NCI-H2081 treated with DMSO at 0.1 percent for 48 hours (cell line): ENCODE measurements at places on chromosomes 16 and 17.

GRCh38 chr16:85554114-85554888, 58.8 kb upstream of the GSE1 start:
- DNase-seq: no peak

- DNase-seq: no peak
Observed at GRCh38 chr16:22333457-22333994, 36.3 kb downstream of the POLR3E start.

- no peak for DNase-seq
Observed at GRCh38 chr17:83036193-83036592, 43.2 kb upstream of the METRNL start.

DNA sequence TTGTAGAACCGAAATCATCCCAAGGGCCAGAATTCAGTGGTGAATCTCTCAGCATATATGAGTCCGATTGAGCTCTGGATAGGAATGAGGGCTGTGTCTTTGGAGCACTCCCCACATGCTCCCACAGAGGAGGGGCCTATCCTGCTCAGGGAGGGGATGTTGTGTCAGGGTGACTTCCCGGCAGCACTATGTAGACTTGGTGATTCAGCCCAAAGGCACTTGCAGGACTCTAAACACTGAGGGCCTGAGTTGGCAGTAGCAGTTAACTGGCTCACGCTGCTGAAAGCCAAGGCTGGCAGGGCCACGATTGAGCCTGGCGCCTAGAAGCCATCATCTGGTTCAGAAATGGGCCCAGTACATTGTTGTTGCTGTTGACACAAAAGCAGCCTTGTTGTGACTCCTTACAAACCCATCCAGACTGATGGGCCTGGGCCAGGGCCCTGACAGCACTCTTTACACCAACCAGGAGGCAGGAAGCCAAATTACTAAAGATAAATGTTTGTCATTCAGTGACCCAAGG, 31.9 kb downstream of the NMT1 start:
- no peak for DNase-seq

- no peak for DNase-seq
Observed at GRCh38 chr17:21283482-21284318, 811 bp upstream of the MAP2K3 start.

DNA sequence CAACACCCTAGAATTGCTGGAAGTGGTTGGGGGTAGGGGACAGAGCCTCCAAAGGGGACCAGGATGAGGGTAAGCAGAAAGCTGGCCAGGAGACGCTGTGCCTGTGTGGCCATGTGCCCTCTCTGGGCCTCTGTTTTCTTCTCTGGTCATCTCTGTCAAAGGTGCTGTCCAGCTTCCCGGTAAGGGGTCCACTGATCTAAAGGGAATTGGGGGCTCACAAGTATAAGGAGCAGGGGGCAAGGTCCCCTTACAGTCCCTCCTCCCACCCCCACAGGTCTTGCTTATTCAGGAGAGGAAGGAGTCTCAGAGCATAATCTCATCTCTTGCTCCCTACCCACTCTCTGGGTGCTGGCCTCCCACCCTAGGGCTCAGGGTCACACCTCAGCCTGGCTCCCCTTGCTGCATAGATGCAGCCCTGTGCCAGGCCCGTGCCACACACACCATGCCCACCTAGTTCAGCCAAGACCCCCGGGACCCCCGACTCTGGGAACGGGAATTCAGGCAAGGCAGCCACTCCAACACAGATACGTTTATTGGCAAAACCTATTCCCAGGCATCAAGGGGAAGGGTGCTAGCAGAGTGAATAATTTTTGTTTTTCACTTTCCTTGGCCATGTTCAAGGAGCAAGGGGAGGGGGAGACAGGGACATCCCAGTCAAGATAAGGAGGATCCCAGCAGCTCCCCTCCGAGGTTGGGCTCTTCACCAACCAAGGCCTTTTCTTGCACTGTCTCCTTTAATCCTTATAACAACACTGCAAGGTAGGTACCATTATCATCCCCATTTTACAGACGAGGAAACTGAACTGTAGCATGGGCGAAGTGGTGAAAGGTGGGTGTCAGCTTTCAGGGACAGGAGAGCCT, 19.8 kb downstream of the SLC4A1 start:
- DNase-seq: no peak

DNA sequence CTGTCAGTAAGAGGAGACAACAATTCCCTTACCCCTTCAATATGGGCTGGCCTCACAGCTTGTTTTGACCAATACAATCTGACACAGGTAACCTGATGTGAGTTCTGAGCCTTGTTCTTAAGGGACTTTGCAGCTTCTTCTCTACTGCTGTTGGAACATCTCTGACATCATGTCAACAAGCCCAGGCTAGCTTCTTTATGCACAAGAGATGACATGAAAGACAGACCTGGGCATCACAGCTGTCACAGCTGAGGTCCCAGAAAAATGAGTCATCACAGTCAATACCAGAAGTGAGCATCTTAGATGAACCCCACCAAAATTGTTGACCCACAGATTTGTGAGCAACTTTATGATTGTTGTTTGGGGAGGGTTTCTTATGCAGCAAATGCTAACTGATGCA, 431.7 kb upstream of the PSMD7 start:
- no peak for DNase-seq

DNA sequence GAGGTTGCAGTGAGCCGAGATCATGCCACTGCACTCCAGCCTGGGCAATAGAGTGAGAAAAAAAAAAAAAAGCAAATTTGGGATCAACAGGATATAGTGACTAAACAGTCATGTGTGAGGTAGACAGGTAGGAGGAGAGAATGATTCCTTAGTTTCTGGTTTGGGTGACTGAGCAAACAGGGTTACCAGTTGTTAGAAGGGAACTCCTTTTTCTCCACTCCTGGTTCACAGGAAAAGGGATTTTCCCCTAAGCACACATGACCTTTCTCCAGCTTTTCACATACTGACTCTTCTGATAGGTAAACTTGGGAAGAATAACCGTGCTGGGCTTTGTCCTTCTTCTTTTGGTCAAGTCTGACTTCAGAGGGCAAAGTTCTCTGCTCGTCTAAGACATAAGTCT, 17.3 kb upstream of the WSCD1 start:
- DNase-seq: no peak

DNA sequence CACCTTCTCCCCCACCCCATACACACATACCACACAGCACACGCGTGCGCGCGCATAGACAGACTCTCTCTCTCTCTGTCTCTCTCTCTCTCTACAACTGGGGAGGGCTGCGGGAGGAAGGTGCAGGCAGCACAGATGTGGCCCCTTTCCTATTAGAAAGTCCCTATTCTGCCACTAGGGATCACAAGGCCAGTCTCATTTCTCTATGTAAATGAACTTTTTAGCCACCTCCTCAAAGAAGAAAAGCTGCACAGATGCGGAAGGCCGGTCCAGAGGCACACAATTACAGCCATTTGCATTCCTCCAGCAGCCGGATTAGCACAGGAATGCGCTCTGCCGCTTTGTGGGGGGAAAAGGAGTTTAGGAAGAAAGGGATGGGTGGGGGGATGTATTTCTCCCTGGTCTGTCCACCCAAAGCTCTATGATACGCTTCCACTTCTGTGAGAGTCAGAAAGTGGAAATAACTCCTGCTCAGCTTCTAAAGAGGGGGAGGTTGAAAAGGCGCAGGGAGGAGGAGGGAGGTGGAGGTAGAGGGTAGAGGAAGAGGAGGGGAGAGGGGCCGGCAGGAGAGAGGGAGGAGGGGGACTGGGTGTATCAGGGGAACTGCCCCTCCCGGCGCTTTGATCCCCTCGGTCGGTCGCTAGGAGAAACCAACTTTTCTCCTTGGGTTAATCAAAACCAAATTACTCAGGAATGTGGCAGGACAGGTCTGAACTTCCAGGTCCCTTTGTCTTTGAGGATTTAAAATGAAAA, 11.7 kb downstream of the ZFHX3 start:
- no peak for DNase-seq

DNA sequence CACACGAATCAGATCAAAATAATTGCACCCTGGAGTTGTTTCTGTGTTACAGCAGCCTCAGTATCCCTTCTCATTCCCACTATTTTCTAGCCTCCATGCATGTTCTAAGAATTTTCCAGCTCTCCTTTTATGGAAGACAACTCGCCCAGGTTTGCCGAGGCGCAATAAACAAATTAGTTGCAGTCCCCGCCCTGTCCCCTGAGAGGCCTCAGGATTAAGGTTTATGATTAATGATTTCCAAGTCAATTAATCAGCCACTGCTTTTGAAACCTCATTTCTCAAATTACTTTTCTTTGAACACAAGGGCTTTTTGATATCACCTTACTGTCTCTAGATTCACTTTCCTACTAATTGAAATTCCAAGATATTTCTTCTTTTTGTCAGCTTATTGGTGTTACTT, 138.3 kb upstream of the HSBP1 start:
- DNase-seq: no peak

DNA sequence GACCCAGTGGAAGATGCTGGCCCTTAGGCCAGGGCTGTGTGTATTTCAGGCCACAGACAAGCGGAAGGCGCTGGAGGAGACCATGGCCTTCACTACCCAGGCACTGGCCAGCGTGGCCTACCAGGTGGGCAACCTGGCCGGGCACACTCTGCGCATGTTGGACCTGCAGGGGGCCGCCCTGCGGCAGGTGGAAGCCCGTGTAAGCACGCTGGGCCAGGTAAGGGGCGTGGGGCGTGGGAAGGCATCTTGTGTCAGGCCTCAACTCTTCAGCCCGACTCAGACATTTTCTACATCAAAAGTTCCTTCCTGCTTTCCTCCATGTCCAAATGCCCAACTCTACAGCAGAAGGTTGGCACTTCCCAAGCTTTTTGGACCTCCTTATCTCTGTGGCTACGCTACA, 6.0 kb downstream of the ABI3 start:
- no peak for DNase-seq

DNA sequence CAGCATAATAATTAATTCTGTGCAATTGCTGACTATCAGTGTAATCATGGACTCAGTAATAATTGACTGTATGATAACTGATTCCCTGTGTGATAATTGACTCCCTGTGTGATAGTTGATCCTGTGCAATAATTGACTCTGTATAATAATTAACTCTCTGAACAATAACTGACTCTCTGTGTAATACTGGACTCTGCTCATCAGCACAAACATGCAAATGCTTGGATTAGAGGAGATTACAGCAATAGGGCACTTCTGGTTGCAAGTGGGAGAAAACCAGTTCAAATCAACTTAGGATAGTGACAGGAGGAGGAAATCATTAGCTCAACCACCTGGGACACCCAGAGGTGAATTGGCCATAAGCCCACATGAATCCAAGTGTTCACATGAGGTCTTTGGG, 582.1 kb downstream of the RBFOX1 start:
- DNase-seq: no peak

GRCh38 chr16:85624646-85625045, 11.5 kb downstream of the GSE1 start:
- no peak for DNase-seq

DNA sequence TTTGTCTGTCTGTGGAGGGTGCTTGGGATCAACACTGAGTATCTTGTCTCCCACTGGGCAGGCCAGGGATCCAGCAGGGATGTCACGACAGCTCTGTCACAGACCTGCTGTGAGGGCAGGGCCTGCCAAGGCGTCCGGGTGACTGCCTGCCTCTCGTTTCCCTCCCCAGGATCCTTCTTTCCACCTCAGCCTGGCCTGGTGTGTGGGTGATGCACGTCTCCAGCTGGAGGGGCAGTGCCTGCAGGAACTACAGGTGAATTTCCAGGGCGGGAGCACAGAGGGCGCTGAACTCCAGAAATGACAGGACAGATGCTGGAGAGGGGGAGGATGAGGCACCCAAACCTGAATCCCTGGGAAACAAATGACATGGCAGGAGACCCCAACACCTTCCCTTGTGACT, 6.8 kb upstream of the MMP15 start:
- no peak for DNase-seq

- DNase-seq: no peak
Observed at GRCh38 chr16:65950211-65950610, 416.3 kb upstream of the CDH5 start.

- no peak for DNase-seq
Observed at GRCh38 chr17:81967533-81968395, 6.8 kb upstream of the NOTUM start.

GRCh38 chr17:27381007-27381501, 75.2 kb upstream of the KSR1 start:
- DNase-seq: no peak

GRCh38 chr17:74413491-74413890, 18.4 kb upstream of the GPRC5C start:
- no peak for DNase-seq

DNA sequence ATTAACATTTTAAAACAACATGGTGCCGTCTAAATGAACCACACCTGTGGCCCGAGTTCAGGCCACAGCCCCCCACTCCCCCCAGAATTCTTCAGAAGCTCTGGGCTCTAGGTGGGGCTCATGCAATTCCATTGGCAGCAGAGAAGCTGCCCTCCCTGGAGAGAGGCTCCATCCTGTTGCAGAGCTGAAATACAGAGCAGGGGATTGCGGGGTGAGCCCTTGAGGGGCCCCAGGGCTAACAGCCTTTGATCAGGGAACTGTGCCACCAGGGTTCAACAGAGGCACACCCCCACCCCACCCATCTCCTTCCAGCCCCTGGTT, 69.3 kb downstream of the ABR start:
- no peak for DNase-seq

DNA sequence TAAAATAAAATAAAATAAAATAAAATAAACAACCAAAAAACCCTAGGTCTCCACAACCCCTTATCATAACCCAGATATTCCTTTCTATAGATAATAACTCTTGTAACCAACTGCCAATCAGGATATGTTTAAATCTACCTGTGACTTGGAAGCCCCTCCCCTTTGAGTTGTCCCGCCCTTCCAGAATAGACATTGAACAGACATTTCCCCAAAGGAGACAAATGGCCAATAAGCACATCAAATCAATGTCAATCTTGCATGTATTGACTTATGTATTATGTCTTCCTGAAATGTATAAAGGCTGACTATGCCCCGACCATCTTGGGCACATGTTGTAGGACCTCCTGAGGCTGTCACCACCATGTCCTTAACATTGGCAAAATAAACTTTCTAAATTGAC, 1.5 kb upstream of the MAPK7 start:
- DNase-seq: no peak

DNA sequence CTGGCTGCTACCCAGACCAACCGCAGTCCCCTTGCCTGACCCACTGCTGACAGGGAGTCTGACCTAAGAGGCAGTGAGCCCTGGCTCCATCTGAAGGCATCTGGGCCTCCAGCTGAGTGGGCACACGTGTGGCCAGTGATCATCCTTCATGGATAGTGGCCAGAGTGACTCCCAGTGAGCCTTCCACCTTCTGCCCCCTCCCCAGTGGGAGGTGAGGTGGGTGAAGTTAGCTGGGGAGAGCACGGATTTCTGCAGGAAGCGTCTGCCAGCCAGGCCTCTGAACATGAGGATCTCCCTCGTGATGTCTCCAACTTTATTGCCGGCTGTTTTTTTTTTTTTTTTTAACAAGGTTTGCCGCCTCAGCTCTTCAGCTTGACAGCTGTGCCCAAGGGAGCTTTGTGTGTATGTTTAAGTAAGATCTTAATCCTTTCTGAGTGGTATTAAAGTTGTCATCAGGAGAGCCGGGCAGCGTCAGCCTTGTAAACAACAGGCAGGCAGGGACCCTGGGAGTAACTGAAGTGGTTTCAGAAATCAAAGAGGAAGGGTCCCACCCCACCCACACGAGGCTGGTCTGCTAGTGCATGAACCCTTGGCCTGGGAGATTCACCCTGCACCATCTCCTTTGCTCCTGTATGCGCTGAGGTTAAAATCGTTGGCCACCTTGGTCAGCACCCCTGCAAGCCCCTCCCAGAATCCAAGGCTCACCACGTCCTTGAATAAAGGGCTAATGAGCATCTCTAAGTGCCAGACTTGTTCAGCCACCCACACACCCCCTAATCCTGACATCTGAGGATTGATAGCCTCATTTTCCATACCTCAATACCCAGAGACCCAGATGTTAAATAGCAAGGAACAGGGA, 33.3 kb downstream of the RHBDL3 start:
- DNase-seq: no peak

GRCh38 chr16:82639666-82640336, 13.0 kb downstream of the CDH13 start:
- DNase-seq: no peak
